ENCODE measurements at places on chromosomes 2 and 18.

GRCh38 chr2:161028581-161028980, 131.6 kb upstream of the TANK start:
- DNase-seq: no peak

GRCh38 chr2:44886414-44886813, 55.1 kb upstream of the SIX3 start:
- DNase-seq: no peak

- DNase-seq: no peak
Measured at GRCh38 chr2:11630855-11631254, 39.1 kb downstream of the NTSR2 start.

GRCh38 chr18:26757263-26758019, 108.1 kb downstream of the AQP4 start:
- no peak for DNase-seq

DNA sequence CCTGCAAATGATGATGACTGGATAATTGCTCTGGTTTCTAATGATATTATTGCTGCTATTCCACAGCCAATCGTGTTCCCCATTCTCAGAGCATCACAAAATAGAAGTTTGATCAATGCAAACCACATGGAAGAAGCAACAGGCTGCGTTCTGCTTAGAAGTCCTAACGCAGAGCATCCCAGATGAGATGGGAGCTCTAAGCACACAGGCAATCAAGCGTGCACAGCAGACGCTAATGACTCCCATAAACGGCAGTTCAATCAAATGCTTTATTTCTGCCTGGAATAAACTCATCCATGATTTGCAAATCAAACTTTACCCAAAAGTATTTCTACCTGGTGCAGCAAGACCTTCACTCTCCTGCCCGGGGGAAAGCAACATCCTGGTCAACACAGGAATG, 304.2 kb downstream of the FBXO15 start:
- DNase-seq: no peak

GRCh38 chr2:170500770-170501169, 214.4 kb upstream of the SP5 start:
- DNase-seq: no peak

- no peak for DNase-seq
Measured at GRCh38 chr2:43751476-43751990, 22.3 kb upstream of the DYNC2LI1 start.

DNA sequence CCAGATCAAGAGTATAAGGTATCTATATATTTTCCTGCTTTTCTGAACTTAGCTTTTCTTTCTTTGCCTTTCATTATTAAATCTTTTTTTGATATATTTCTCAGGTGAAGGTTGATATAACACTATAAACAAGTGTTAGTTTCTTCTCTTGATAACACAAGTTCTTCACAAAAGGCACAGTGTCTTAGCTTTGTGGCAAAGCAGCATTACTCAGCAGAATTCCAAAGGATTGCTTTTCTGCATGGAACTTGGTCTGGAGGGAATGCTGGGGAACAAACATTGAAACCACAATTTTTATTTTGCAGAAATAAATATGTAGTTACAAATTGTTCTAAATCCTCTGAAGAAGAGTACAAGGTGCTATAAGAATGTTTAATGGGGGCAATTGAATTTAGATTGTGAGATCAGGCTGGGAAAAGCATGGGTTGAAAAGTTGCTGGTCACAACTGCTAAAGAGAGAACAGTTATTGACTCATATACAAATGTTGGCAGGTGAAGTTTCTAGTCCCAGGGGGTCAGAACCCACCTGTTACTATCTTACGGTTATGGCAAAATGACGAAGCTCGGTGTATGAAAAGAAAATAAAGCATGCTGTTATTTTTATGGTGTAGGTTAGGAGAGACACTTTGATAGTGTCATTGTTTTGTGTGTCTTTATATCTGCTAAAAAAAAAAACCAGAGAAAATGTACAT, 68.2 kb downstream of the UBR3 start:
- no peak for DNase-seq

DNA sequence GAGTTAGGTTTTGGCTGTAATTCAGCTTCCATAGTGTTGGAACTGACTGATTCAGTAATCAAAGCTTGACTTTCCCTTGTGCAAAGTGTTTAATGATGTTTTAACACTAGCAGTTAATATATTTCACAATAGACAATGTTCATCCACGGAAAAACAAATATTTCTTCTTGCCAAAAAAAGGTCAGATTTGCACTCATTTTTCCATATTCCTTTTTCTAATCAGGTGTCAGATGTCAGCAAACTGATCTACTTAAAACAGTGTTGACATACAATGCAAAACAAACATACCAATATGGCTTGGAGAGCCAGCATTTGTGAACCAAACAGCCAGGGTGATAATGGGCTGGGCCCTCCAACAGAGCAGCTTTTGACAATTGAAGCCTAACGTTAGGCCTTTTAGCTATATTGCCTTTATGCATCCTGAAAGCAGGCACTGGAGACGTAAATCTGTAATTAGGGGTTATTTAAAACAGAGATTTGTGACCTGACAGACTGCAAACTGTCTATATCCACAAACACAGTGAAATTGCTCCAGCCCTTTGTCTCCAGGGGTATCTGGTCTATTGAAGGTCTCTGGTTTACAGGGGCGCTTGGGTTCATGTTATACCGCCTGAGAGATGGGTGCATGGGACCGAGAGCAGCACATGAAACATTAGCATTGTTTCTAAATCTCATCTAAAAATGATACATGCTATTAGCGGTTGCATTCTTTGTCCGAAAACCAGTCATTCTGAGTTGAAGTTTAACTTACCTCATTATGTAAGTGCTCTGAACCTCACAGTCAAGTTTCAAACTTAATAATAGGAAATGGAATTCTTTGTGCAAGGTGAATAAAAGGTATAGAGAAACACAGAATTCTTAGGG, 7.1 kb upstream of the CDCA7 start:
- no peak for DNase-seq

DNA sequence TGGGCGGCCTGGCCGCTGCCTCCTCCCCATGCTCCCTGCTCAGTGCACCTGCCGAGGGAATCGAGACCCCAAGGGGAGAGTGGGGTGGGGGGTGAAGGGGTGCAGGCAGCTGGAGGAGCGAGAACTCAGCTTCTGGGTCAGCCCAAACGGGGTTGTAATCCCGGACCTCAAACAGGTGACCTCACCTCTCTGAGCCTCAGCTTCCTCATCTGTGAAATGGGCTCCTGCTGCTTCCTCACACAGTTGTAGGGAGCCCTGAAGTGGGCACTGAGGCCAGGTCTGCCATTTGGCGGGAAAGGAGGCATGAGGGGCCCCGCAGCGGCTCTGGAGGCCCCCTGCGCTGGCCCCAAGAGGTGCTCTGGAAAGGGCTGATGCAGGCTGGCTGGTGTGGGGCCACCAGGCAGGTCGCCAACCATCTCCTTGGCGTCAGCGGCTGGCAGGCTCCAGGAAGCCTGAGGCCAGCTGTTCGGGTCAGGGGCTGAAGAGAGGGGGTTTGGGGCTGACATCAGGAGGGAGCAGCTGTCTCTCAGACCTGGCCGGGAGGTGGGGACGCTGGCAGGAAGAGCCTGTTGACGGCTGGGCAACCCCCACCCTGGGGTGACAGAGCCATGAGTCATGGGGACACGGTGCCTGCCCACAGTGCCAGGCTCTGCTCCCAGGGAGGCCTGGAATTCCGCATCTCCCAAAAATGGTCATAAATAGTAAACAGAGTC, 4.9 kb downstream of the KLHL30 start:
- no peak for DNase-seq

DNA sequence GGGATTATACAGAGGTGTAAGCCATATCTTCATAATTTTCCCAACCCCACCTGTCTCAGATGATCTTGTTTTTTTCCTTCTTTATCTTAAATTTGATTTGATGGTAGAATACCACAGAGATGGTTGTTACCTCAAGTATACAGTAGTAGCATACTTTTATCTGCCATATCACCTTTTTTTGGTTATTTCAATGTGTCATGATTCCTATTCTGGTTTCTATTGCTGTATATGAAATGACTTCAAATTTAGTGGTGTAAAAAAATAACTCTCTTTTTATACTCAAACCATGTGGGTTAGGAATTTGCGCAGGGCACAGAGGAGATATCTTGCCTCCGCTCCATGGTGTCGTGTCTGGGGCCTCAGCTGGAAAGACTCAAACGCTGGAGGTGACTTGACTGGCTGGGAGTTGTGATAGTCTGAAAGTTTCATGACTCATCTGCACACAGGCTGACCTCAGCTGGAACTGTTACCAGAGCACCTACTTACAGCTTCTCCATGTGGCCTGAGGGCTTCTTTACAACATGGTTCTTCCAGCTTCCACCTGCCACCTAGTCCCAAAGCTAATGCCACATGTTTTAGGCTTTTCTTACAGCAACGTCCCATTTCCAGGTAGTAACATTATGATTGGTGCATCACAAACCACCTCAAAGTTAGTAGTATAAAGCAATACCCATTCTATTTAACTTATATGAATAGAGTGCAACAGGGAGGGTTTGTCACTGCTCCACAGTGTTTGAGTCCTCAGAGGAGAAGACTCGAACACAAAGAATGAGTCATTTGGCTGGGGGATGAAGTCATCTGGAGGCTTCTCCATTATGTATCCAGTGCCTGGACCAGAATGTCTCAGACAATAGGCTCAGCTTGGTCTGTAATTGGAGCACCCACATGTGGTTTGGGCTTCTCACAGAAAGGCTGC, 82.3 kb upstream of the XPO1 start:
- DNase-seq: no peak

GRCh38 chr2:148058641-148059040, 37.8 kb downstream of the MBD5 start:
- DNase-seq: no peak

GRCh38 chr18:5979971-5980457, 84.7 kb upstream of the TMEM200C start:
- DNase-seq: no peak

DNA sequence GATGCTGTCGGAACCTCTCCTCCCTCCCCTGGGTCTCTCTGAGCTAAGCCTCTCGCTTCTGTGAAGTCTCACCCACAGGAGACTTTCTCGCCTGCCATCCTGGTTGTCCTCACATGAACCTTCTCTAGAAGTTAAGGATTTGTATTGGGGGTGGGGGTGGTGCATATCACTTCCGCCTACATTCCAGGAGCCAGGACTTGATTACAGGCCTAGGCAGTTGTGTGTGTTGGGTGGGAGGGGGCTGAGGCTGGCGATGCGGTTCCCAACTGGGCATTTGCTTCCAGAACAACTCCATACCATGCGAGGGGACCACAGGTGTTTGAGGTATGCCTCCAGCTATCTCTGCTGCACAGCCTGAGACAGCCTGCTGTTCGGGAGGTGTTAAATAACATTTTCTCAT, 56.8 kb upstream of the MGAT4A start:
- no peak for DNase-seq

DNA sequence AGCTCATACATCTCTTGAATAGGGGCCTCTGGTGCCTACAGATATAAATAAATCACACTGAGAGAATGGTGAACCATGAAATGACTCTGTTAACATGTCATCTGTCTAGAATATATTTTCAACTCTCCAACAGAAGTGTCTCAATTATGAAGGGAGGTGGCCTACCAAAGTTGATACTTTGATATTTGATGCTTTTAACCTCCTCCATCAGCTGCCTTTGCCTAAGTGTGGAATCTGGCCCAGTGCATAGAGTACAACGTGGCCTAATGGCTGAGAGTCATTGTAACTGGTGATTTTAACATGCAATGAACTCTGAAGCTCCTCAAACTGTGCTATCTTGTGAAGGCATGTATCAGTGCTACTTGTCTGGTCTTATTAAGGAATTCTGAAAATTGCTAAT, 93.4 kb downstream of the MYO3B start:
- DNase-seq: no peak

GRCh38 chr2:239804161-239805042, 220.7 kb downstream of the NDUFA10 start:
- DNase-seq: no peak

GRCh38 chr2:216350214-216350791, 22.0 kb downstream of the MARCHF4 start:
- no peak for DNase-seq

DNA sequence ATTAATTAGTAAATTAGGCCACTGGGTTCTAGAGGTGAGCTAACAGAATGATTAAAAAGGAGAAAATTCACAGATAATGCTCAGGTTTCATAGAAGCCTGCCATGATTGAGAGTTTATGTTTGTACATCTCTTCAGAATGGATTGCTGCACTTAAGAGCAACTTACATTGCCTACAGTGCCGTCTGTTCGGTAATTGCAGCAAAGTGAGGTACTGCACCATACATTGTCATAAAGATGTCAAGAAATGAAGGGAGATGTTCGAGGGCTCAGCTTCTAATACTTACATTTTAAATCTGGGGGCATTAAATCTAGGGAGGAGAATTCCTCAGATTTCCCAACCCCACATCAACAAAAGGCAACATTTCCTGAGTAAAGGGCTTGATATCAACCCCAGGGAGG, 976.2 kb upstream of the FANCL start:
- DNase-seq: no peak

DNA sequence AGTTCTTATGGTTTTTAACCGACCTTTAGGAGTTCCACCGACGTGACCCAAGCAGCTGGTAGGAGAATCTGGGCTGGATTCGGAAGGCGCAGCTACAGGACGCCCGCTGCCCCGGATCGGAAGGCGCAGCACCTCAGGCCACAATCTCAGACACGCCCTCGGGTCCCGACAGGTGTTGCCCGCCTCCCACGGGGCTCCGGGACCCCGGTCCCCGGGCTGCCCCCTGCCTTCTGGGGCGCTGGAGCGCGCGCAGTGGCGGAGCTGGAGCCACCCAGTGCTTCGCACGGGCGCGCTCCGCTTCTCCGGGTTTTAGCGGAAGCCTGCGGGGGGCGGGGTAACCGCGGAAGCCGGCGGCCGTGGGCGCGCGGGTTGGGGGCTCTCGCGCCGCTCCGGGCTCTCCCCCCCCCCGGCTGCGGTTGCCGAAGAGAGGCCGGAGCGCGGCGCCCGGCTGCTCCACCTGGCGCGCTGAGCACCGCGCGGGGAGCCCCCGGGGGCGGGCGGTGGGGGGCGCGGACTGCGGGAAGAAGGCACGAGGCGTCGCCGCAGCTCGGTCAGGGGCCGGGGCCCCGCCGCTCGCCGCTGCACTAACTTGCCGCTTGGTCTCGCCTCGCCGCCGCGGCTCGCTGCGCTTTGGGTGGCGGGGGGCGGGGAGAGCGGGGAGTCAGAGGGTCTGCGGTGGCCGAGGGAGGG, 718.8 kb downstream of the DPP10 start:
- DNase-seq: no peak

- DNase-seq: no peak
Measured at GRCh38 chr2:28747714-28748113, 3.9 kb upstream of the PPP1CB start.

- DNase-seq: no peak
Measured at GRCh38 chr2:80395251-80395650, 90.7 kb upstream of the LRRTM1 start.

- no peak for DNase-seq
Measured at GRCh38 chr2:55009277-55010060, 40.8 kb downstream of the RTN4 start.

DNA sequence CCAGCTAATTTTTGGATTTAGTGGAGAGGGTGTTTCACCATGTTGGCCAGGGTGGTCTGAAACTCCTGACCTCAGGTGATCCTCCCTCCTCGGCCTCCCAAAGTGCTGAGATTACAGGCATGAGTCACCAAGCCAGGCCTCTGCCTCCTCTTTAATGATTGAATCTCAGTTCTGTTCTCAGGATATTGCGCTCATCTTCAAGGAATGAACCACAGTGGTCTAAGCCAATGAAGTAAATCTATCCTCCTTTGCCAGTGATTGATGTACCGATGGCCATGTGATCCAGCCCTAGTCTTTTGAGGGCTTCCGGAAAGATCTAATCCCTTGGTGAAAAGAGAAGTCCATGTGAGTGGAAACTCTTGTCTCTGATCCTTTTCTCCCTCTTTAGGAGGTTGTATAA, 48.6 kb downstream of the POLE4 start:
- DNase-seq: no peak

- DNase-seq: no peak
Measured at GRCh38 chr18:32629981-32630700, 142.7 kb downstream of the KLHL14 start.

Measured in hematopoietic multipotent progenitor cell treated with erythropoietin and hydrocortisone succinate and interleukin-3 and kit ligand, for 17 days (in vitro differentiated cells).